SW 1271 (cell line): ENCODE measurements at places on chromosomes 4 and X.
A peak's percentile ranks its signal among the peaks of the same experiment; 100 is the strongest.

DNA sequence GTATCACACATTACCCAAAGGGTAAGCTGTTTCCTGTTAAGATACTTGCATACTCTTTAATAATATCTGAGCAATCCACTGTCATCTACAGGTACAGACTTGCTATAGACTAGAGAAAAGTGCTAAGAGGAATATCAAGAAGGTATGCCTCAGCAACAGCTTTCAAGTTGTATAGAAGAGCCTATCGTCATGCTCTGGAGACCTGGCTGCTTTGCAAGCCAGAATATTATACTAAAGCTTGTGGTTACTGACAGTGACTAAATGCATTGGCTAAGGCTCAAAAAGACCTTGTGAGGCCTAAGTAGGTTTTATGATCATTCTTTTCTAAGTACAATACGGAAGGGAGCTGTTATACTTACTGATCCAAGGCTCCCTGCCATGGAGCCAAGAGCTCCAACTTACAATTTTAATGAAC is 11.3 kb downstream of the LAMP2 start:
- no peak for DNase-seq

DNA sequence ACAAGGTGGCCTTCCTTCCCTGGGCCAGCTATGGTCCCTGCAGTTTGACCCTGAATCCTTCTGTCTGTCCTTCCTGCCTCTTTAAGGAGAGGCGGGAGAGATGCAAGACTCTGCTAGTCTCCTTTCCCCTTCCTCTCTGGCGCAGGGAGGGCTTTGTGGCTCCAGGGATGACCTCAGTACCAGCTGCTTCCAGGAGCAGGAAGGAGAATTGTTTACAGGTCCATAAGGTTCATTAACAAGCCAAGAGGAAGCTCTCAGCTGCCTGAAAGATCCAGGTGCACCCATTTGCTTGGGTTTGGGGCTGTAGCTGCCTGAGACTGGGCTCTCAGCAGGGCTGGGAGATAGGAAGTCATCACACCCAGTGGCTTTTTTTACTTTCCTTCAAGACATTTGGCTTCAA is 4.0 kb upstream of the FATE1 start:
- DNase-seq, result no peak

DNA sequence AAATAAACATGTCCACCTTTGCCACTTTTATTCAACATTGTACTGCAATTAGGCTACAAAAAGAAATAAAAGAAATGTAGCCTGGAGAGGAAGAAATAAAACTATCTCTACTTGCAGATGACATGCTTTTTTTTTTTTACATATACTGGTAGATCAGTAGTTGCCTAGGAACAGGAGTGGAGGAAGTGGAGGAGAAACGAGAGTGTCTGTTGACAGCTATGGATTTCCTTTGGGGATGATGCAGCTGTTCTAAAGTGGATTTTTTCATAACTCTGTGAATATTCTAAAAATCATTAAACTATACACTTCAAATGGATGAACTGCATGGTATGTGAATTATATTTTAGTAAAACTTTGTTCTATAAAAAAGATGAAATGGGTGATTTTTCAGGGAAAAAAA is 116.4 kb downstream of the ANAPC4 start:
- DNase-seq, result no peak

- no peak for DNase-seq
Measured at GRCh38 chr4:99587803-99588202, 13.2 kb downstream of the MTTP start.

DNA sequence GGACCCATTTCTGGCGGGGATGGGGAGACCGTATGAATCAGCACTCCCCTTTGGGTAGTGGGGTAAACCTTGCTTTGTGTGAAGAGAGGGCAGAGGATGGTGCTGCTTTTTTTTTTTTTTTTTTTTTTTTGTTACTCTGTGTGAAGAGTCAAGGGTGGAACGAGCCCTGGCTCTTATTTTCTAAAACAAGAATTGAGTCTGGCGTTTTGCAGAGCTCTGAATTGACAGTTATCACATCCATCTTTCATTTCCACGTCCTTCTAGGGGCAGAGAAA is 1.2 kb downstream of the SLAIN2 start:
- DNase-seq, result no peak

- no peak for DNase-seq
Measured at GRCh38 chr4:168659741-168660465, 163.1 kb downstream of the PALLD start.

- DNase-seq, result no peak
Measured at GRCh38 chrX:35040871-35041270, 98.3 kb downstream of the FAM47B start.

DNA sequence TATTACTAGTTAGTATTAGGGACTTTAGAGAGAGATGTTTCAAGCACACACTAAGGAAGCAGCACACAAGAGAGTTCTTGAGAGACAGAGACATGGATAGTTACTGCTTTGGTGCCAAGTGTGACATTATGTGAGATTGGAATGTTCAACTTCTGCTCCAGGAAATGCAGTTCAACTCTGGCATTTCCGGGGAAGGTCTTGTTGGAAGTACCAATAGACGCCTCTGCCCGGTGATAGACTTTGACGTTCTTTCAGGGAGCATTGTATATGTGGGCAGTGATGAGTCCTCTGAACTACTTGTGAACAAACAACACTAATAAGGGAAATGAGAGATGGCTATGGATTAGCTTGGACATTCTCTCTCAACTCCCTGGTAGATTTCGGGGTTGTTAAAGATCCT is 638.1 kb upstream of the BOD1L1 start:
- DNase-seq, result no peak

DNA sequence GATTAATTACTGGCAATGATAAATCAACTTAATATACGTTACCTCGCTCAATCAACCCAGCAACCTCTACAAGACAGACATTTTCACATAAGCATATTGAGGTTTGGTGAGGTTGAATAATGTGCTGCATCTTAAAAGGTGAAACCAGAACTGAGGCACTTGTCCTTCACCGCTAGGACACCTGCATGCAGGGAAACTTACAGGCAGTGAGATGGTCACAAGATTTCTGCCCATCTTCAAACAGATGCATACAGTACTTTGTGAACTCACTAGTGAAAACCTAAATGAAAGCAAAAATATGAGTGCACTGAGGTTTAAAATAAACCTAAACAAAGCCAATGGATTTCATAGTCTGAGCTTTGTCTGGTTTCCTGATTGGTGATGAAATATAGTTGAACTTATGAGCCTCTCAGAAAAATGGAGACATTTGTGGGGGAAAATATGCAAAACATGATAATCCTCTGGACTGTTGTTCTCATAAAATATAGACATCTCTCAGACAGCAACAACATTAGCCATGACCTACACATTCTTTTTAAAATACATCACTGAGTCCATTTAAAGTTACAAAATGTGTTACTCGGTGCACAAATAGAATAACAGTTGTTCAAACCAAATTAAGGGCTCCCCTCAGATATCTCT is 20.9 kb upstream of the PRSS12 start:
- no peak for DNase-seq

GRCh38 chr4:108325561-108325960 is 156.8 kb upstream of the LEF1 start:
- DNase-seq, result no peak

DNA sequence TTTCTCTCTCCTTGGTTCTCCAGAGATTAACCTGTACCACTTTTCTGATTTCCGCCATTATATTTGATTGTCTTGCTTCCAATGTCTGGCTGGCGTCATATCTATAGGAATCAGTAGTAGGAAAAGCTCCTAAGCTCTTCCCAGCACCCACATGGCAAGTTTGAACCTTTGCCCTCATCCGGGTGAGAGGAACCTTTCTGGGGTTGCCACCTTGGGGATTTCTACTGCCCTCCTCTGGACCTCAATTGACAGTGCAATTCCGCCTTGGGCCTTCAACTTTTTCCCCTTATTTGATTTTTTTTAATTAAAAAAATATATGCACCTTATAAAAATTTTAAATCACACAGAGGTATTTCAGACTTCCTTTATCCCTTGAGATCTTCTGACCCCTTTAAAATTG is 2.0 kb upstream of the CXorf66 start:
- peak; percentile 1 for DNase-seq

- DNase-seq, result peak; percentile 94
Measured at GRCh38 chr4:128528793-128529553, 241.4 kb upstream of the PGRMC2 start.

DNA sequence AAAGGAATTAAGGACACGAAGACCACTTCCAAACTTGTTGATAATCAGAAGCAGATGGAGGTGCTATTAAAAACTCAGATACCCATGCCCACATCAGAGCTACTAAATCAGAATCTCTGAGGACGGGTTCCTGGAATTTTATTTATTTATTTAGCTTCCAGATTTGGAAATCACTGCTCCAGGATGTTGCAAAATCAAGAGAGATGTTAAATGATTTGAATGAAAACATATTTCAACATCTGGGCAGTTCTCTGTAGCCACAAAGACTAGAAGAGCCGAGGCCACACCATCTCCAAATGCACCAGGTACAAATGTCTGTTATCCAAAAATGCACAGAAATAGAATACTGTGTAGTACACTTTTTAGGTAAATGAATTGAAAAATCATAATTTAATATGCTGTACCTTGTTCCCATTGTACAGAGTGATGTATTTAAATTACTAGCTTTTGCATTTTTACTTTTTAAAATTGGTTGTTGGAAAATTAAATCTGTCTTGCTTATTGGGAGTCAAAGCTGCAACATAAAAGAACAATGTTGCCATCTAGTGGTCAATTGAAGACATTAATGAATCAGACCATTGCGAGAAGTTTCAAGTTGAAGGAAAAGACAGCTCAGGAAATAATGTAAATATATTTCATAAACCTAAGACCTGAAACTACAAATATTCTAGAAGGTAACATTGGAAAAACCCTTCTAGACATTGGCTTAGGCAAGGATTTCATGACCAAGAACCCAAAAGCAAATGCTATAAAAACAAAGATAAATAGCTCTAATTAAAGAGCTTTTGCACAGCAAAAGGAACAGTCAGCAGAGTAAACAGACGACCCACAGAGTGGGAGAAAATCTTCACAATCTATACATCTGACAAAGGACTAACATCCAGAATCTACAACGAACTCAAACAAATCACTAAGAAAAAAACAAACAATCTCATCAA is 151.3 kb upstream of the TTC29 start:
- DNase-seq, result no peak

DNA sequence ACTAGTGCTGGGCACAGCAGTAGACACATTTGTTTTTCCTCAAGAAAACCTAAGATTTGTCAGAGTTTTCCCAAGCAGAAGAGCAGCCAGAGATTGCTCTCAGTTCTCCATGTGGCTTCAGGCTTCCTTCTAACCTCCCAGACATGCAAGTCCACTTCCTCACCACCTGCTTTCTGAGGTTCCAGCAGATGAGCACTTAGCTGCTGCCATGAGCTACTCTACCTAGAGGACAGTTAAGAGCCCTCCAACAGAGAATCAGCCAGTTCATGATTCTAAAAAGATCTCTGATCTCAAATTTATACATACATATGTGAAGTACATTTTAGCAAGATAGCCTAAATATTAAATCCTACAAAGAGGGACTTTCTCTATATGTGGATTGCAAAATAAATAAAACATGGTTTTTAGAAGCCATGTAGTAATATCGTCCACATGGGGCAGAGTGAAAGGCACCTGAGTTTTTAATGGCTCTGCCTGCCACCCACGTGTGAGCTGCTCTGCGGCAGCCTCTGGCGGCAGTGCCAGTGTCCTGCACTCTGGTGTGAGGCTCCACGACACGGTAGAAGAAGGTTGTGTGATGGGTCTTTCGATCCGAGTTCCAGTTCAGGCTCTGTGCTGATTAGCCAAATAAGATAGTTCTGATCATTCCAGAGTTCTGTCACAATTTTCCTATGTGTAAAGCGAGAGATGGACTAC is 10.3 kb downstream of the CYP4V2 start:
- no peak for DNase-seq

- DNase-seq, result peak; percentile 56
Measured at GRCh38 chr4:151117371-151117962, 18.0 kb downstream of the RPS3A start.

DNA sequence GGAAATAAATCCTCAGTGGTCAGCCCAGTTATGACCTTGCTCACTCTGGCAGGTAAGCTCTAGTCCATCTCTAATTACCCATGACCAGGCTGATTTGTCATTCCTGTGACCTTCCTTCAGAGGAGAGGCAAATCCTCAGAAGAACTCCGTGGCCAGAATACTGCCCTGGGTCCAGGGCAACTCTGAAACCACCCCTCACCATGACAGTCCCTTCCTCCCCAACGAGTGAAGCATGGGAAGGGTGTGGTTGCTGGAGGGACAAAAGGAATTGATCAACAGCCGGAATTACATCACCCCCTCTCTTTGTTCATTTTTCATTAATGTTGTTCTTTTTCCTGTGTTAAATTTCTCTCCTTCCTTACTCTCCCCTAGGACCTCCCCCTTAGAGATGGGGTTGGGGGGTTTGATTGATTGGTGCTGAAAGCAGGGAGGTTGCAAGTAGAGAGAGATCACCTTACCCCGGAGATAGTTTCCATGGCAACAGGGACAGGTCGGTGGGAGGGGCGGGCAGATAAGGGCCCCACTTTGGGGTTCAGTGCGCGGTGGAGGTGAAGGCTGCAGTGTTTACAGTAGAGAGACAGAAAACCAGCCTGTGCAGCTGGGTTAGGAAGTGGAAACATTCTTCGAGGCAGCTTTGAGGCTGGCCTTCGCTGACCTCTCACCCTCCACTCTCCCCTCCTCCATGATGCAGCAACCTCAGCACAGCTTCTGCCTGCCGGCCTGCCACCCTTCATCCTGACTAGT is 647.4 kb downstream of the BCOR start:
- DNase-seq, result no peak

- DNase-seq, result no peak
Measured at GRCh38 chr4:139209470-139210063, 32.5 kb upstream of the ELF2 start.

- DNase-seq, result no peak
Measured at GRCh38 chrX:793216-793770, 162.7 kb downstream of the SHOX start.

- no peak for DNase-seq
Measured at GRCh38 chr4:155667568-155668511, 1.2 kb downstream of the GUCY1A1 start.

DNA sequence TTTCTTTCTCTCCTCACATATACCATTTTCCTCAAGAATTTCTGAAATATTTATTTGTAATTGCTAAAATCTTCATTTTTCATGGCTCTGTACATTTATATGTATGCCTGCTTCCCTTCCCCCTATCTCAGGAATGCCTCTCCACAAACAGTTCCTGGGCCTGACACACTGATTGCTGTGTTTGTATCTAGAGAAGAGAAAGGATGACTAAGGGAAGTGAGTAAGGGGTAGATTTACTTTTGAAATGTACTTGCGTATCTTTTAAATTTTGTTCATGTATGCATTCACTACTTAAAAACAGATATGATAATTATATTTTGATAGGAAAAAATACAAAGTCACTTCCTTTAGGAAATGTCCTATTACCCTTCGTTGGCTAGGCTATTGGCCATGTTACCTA is 790.8 kb downstream of the PCDH18 start:
- no peak for DNase-seq
